ENCODE measurements at places on chromosomes 3 and 15.

GRCh38 chr3:73848173-73848906 is 223.6 kb upstream of the PDZRN3 start:
- no peak for DNase-seq

DNA sequence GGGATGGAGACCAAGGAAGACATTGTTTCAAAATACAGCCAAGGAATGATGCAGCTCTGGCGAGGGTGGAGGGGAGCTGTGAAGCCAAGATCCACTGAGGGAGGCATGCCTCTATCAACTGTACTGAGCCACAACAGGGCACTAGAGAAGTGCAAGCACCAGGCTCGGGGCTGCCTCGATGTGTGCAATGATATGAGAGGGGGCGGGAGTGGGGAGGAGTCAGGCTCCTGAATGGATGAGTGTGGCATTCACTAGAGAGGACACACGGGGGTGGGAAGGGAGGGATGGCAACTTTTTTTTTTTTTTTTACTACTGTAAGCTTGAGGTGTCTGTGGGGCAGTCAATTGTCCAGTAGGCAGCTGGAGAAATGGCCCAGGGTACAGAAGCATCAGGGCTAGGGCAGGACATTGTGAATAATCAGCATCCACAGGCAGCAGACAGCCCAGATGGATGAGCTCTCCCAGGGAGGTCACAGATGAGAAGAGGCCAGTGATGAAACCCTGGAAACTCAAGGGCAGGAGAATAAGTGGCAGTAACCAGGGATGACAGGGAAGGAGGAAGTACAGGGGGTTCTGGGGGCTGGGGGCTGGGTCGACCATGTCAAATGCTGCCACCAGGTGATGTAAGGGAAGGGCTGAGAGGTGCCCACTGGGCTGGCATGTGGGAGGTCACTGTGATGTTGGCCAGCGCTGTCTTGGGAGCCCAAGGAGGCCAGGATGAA is 5.9 kb downstream of the STOML1 start:
- no peak for DNase-seq

DNA sequence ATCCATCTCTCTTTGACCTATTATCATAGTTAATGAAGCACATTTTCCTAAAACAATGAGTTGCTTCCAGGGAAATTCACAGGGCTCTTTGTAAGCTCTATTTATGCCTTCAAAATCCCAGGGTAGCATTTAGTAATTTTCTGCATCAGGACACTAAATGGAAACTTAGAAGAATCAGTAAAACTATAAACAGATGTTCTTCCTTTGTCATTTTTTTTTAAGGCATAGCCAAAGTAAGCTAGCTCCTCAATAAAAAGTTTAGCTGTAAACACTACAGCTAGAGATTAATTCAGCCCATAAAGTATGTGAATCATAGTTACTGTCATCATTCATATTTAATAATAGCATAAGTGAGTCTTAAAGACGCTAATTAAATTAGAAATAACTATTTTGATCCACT is 79.3 kb downstream of the RPL22L1 start:
- no peak for DNase-seq

DNA sequence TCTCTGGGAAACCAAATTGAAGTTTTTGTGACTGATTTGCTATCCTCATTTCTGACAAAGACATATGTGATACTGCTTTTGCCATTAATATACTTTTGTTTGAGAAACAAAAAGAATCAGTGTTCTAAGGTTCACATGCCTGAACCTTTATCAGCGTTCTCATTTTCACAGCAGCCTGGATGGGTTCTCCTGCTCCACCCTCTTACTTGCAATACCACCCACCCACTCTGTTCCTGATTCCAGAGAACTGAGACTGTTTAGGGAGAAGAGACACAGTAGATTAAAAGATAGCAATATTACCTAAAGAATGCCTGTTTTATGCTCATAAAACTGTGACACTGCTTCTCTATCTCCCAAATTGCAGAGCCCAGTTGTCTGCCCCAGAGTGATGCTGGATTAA is 25.8 kb upstream of the ARL6 start:
- DNase-seq, result no peak

- no peak for DNase-seq
These were observed 188.4 kb downstream of the CPNE4 start for GRCh38 chr3:131846296-131846924.

DNA sequence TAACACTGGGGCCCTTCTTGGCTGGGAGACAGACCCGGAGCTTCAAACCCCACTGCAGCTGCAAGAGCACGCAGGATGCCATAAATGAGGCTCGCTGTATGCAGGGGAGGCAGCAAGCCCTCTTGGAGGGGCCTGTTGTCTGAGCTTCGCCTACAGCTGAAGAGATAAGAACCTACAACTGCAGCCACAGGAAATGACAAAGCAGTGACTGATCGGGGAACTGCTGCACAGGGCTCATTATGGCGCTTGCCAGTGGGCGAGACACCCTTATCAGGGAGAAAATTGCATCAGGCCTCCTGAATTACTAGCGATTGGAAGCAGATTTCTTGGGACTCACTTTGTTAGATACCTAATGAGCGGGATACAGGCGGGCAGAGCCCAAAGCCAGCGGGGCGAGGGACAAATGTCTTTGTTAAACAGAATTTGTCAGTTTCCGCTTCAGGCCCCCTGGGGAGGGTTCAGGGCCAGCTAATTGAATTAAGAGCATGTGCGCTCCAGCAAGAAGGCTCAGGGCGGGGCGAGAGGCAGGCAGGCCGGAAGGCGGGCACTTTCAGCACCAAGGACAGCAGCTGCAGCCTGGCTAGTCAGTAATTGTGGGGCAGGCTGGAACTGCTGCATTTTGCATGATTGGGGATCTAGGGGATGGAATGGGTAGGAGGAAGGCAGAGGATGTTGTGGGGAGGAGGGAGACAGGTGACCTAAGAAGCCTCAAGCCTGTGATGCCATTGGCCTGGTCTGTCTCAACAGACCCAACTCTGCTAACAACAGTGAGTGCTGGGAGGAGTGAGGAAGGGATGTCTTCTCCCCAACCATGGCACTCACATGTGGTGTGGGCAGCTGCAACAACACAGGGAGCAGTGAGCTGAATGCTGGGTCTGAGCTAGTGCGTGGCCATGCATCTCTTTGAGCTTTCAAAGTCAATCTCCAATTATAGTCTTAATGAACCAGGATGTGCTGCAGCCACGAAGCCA is 55.3 kb downstream of the CCDC33 start:
- no peak for DNase-seq

GRCh38 chr3:143955113-143955512 is 16.5 kb upstream of the DIPK2A start:
- no peak for DNase-seq

DNA sequence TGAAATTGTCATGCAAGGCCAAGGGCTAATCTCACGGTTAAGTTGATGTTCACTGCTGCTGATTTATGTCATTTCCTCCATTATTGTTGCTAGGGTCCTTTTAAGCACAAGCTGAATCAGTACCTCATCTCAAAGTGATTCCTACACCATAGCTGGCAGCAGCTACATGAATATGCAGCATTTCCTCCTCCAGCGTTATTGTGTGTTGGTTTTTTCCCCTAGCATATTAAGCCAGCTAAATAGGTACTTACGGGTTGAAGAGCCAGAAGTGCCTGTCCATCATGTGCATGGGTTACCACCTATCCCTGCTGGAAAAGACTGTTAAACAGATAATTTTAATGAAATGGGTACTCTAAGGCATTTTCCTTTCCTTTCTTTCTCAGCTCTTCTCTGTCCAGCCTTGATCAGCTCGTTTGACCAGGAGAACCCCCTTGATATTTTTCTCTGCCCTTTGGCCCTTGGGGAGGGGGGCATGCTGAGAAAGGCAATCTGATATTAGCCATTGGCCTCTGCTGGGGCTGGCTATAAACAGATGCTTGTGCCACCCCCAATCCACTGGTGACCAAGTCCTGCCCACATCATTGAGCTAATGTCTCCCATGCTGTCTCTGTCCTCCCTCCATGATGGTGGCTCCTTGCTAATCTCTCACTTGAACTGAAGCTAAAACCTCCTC is 115.6 kb upstream of the PLXNA1 start:
- DNase-seq, result no peak

GRCh38 chr3:194879991-194880939 is 194.6 kb downstream of the FAM43A start:
- no peak for DNase-seq

- DNase-seq, result no peak
These were observed 37.5 kb downstream of the SNAPC5 start for GRCh38 chr15:66459818-66460615.

- DNase-seq, result no peak
These were observed 287.0 kb downstream of the FAM43A start for GRCh38 chr3:194972641-194973040.

DNA sequence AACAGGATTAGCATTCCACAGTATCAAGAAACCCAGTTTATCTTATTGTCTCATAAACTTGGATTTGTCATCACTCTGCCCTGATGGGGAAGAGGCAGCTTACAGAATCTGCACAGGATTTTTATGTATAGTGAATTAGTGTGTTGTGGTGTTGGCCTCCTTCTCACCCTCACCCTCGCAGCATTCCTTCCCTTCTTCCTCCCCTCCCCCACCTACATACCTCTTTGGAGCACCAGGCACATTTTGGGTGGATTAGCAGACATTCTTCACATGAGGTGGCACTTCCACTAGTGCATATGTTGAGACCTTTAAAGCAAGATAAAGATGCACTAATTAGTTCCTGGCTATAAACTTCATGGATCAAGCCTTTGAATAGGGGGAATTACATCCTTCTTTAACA is 13.9 kb downstream of the ITGB5 start:
- no peak for DNase-seq

DNA sequence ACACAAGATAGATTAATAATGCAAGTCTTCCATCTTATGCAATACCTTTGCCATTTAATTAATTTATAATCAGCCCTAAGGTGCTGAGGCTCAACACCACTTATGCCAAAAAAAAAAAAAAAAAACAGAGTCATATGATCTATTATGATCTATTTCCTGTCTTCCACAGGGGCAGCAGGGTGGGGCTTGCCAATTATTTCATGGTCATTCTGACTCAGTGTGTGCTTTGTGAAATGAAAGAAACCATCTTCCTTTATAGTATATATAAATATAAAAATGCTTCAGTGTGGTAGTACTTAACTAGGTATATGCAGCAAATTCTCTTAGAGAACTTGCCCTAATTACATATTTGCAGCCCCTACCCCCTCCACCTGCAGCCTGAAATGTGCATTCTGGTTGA is 7.2 kb upstream of the RARB start:
- no peak for DNase-seq

GRCh38 chr3:58776231-58776630 is 109.7 kb upstream of the FAM3D start:
- no peak for DNase-seq

DNA sequence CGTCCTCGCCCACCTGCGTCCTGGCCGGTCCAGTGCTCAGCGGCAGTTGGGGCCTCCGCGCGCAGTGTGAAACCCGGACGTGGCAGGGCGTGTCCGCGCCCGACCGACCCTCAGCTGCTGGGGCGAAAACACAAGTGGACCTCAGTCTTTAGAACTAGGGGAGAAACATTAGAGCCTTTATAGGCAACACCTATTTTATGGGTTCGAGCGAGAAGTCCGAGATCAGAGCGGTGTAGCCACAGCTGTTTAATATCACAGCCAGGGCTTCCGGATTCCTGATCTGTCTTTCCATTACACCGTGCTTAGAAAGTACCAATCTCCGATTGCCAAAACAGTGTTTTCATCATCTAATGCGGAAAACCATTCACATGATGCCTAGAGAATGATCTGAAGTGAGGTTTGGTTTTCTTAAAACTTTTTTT is 506 bp downstream of the RAD51 start:
- DNase-seq, result no peak

GRCh38 chr3:144055604-144056003 is 84.0 kb downstream of the DIPK2A start:
- no peak for DNase-seq

GRCh38 chr3:10549617-10550230 is 44.3 kb upstream of the ATP2B2 start:
- no peak for DNase-seq

DNA sequence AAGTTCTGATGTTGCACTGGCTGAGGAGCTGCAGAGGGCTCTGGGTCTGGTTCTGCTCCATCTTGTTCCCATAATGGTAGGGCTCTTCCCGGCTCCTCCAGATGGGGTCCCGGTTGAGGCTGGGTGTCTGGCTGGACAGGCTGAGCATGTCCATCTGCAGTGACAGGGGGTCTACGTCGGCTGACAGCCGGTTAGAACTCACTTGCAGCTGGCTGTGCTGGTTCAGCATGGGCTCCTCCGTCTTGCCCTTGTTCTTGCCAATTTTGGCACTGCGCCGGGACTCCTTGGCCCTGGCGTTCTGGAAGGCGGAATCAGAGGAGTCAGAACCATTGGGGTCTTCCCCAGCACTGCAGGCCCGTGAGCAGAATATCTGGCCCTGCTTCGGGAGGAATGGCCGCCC is 78.1 kb downstream of the PRICKLE2 start:
- DNase-seq, result no peak

DNA sequence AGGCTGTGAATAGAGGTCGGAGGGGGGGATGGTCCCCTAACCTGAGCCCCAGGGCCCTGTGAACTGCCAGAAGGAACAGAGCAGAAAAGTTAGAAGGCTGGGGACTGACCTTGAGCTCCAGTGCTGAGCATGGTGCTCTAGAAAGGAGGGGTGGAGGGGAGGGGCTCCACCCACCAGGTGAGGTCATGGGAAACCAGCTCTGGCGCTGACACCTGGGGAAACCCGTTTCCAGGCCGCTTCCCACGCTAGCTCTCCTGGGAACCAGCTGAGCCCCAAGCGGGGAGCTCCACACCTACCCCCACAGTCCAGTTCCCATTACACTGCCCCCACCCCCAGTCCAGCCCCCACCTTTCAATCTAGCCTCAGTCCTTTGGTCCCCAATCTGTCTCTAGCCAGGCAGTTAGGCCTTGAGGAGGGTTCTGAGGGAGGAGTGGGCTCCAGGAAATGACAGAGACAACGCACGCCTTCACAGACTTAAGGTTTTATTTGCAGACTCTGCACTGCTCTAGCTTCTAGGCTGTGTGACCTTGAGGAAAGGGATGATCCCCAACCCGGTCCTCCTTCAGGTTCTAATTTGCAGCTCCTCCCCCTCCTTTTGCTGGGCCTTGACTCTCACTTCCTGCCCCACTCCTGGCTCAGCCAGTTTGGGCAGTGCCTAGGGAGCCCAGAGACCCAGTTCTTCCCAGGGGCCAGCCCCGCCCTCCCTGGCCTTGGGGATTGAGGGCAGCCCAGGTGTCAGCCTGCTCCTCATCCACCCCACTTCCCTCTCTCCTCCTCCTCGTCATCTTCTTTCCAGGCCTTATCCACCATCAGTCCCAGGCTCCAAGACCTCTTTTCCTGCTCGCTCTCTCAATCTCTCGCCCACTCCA is 2.1 kb downstream of the RHOV start:
- no peak for DNase-seq

DNA sequence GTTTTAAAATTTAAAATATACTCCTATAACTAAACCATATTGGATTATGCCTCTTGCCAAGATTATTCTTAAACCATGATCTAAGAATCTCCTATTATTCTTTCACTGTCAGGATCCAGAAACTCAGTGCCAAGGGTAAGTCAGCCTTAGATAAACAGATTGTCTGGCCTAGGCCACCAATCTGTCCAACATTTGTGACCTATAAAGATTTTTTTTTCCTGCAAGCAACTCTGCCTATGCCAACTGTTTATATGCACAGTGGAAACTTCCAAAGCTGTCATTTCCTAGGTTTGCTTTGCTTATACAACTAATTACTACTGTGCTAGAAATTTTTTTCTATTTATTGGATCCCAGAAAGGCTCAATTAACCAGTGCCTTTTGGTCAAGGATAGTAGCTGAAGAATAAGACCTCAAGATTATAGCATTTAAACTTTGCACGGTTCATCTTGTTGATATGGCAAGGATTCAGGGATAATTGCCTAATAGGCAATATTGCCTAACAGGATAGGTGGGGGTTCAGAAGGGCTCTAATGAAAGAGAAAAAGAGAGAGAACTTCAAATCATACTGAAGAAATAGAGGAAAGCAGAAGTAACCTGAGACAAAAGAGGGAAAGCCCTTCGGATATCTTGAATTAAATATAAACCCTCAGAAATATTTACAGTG is 22.8 kb downstream of the GAP43 start:
- DNase-seq, result no peak
